ENCODE measurements at places on chromosomes 3 and 15.

- DNase-seq = no peak
Measured at GRCh38 chr15:26129852-26130251, 266.7 kb upstream of the ATP10A start.

DNA sequence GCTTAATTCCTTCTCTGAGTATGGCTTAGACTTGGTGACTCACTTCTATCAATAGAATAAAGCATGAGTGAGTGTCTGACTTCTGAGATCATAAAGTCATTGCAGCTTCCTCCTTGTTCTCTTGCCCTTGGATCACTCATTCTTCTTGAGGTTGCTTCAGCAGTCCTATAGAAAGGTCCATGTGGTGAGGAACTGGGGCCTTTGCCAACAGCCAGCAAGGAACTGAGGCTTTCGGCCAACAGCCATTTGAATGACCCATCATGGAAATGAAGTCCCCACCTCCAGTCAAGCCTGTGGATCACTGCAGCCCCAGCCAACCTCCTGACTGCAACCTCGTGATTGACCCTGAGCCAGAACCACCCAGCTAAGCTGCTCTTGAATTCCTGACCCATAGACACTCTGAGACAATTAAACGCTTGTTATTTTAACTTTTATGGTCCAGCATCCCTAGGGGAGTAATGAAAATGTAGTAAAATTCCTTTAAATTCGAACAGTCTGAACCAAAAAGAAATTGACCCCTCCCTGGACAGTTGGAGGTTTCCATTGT, 84.5 kb downstream of the WDR76 start:
- DNase-seq = no peak

GRCh38 chr3:4207672-4208071, 95.5 kb upstream of the SETMAR start:
- no peak for DNase-seq

- no peak for DNase-seq
Measured at GRCh38 chr3:113143353-113143752, 68.0 kb upstream of the BOC start.

DNA sequence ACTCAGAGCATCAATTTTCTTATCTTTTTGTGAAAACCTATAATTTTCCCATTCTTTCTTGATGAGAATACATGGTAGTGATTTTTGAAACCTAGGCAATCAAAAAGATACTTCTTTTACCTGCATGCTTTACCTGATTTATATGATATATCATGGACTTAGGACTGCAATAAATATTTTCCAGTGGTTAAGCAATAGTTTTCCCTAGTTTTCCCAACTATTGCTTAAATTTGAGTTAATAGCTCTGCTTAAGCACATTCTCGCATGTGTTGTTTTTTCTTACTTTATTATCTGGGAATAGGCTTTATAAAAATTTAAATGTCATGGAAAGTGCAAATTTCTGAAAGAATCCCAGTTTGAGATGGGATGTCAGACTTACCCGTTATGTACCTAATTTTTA, 465.1 kb upstream of the BCHE start:
- DNase-seq = no peak

DNA sequence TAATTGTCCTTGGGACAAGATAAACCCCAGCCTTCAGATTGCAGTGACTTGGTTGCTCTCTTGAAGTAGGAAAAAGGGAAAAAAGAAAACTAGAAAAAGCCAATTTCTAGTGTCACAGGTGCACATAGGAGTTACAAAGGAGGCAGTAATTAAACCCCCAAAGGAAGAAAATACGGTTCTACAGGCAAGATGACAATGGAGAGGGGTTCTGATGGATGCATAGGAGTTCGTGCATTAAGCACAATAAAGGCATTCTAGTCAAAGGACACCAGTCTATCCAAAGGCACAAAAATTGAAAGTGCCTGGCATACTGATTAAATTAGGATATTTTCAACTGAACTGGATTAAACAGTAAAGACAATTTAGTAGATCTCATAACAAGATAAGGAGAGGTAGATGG, 31.6 kb upstream of the MTMR14 start:
- no peak for DNase-seq

- DNase-seq = no peak
Measured at GRCh38 chr15:78276064-78276943, 11.9 kb downstream of the DNAJA4 start.

DNA sequence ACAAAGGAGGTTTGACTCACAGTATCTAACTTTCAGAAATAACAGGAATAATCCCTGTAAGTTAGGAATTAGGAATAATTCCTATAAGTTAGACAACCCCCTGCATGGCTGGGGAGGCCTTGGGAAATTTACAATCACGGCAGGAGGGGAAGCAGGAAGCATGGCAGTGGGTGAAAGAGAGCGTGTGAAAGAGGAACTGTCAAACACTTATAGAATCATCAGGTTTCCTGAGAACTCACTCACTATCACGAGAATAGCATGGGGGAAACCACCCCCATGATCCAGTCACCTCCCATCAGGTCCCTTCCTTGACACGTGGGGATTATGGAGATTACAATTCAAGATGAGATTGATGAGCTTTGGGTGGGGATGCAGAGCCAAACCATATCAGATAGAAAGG, 385.5 kb downstream of the IL20RB start:
- no peak for DNase-seq

DNA sequence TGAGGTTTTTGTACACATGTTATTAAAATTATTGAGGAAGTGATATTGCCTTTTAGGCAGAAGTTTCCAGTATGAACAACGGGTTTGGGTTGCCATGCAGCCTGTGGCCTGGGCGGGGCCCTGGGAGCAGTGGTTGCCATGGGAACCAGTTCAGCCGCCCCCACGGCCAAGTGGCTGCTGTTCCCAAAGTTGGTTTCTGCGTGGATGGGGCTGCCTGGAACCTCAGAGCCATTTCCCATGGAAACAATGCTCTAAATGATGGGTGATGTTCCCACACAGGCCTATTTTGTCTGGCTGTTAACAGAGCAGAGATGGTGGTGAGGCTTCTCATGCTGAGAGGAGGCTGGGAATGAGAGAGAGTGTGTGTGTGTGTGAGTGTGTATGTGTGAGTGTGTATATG, 19.5 kb downstream of the MRAS start:
- DNase-seq = peak; percentile 17

GRCh38 chr3:117565777-117566176, 856.2 kb downstream of the TUSC7 start:
- no peak for DNase-seq

DNA sequence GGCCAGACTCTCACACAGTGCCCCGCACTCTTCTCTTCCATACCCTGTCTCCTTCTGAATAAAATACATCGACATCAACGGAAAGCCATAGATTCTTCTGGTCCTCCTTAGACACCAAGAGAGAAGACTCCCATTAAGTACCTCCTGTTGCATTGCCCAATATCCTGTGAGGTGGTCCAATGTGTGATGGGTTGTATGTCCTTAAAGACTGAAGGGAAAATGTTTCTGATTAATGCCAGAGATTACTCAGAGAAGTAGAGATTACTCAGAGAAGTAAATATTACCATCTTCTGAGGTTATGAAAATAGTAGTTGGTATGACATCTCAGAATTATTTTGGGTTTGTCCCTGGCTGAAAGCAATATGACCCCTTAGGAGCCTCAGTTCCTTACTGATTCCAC, 60.8 kb upstream of the GALNT15 start:
- DNase-seq = no peak

Data from mucosa of descending colon (tissue), 3 donors.